ENCODE measurements at places on chromosomes 6 and 20. TPM values are rescaled to one million over a fixed set of nuclear protein-coding genes. Genes with fewer than 3 reads are reported as not detected.

DNA sequence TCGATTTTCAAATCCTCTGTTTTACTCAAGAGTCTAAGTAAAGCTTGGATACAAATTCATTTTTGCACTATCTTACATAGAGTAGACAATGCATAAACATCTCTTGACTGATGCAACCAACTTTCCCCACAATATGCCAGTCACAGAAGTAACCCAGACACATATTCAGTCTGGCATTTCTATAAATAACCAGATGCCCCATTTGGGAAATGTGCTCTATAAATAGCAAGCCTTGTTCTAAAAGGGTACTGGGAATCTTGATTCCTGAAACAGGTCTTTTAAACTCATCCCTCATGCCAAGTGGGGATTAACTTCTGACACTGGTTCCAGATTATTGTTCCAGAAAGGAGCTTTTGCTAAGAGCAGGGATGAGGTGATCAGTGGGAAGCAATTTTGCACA, 411.7 kb downstream of the EPM2A start:
- no peak overlapping the region for H3K27ac ChIP-seq
- DNase-seq = no peak
- no peaks in the 10 kb centered on the region for H3K36me3 ChIP-seq
- H3K27me3 ChIP-seq = no peaks in the 10 kb centered on the region
- no peaks in the 10 kb centered on the region for H3K4me1 ChIP-seq

- no peak for DNase-seq
- no peak overlapping the region for H3K27ac ChIP-seq
- H3K4me3 ChIP-seq = no peak overlapping the region
- peaks cover 49% of the 10 kb centered on the region for H3K4me1 ChIP-seq
- H3K27me3 ChIP-seq = peaks cover 3% of the 10 kb centered on the region
These were observed 114.7 kb upstream of the AFDN start for GRCh38 chr6:167711768-167712730.

GRCh38 chr6:80639181-80639629, 532.7 kb downstream of the BCKDHB start:
- DNase-seq = no peak
- no peak overlapping the region for H3K27ac ChIP-seq
- H3K27me3 ChIP-seq = no peaks in the 10 kb centered on the region
- no peaks in the 10 kb centered on the region for H3K36me3 ChIP-seq
- no peak overlapping the region for H3K4me3 ChIP-seq

CFAP206 gene
- total RNA-seq = not detected

TNF gene
- total RNA-seq = not detected

- H3K27ac ChIP-seq = no peak overlapping the region
- H3K36me3 ChIP-seq = peaks cover 12% of the 10 kb centered on the region
- peaks cover 7% of the 10 kb centered on the region for H3K27me3 ChIP-seq
These were observed 14.9 kb upstream of the MATN4 start for GRCh38 chr20:45322952-45323383.

DNA sequence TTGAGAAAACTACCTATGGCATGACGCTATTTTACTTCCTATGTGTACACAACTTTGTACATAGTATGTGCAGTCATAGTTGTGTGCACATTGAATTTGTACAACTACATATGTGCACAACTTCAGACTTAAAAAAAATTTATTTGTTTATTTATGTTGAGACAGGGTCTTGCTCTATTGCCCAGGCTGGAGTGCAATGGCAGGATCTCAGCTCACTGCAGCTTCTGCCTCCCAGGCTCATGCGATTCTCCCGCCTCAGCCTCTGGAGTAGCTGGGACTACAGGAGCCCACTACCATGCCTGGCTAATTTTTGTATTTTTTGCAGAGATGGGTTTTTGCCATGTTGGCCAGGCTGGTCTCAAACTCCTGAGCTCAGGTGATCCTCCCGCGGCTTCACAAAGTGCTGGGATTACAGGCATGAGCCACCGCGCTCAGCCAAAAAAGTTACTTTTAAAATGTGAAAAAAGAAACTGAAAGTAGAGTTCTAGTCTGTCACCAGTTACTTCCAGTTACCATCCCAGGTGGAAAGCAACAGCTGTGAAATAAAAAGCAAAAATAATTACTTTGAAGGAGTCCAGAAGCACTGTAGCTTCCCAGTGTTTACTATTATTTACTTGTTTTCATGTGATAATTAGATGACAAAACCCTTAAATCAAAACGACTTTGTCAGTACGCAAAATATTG, 1.7 kb upstream of the ZKSCAN8 start:
- DNase-seq = no peak
- no peak overlapping the region for H3K27ac ChIP-seq
- peaks cover 9% of the 10 kb centered on the region for H3K36me3 ChIP-seq
- no peaks in the 10 kb centered on the region for H3K27me3 ChIP-seq
- H3K4me3 ChIP-seq = no peak overlapping the region

DNA sequence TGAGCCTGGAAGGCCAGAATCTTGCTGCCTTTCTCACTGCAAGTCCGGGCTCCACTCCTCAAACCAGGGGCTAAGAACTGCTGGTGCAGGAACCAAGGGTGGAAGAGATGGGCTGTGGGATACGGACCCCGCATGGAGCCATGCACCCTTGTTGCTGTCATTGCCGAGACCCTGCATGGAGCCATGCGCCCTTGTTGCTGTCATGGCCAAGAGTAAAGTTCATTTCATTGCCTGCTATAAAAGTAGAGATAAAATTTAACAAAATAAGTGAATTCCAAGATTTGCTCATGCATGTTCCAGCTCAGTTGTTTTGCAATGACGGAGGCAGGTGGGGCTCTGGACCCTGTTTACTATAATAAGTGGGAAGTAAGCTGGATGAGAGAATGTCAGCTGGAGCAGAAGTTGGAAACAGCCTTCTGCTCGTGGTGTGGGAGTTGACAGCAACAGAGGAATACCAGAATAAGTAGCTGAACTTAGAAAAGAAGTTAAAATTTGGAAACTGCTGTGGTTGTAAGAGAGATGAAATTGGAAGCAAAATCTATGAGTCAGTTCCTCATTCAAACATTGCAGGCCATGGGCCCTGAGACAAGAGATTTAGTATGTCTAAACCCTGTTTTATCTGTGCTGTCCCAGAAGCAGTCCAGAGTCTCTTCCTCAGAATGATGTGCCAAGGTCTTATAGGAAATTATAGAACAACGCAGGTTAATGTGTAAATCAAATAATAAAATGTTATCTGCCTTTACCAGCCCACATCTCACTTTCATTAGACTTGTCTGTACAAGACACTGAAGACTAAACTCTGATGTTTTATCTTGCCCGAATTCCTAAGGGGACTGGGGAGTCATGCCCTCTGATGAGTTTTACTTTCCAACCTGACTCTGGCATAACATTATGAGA, 15.8 kb upstream of the THBS2 start:
- H3K4me3 ChIP-seq = no peak overlapping the region
- H3K36me3 ChIP-seq = no peaks in the 10 kb centered on the region
- H3K27ac ChIP-seq = no peak overlapping the region
- H3K4me1 ChIP-seq = no peaks in the 10 kb centered on the region
- no peak for DNase-seq

LTV1 gene
- 122 TPM for total RNA-seq

GRCh38 chr6:102907181-102907580, 1513.7 kb downstream of the GRIK2 start:
- no peak overlapping the region for H3K27ac ChIP-seq
- no peaks in the 10 kb centered on the region for H3K36me3 ChIP-seq
- no peaks in the 10 kb centered on the region for H3K27me3 ChIP-seq
- no peak overlapping the region for H3K4me3 ChIP-seq
- H3K4me1 ChIP-seq = no peaks in the 10 kb centered on the region

DNA sequence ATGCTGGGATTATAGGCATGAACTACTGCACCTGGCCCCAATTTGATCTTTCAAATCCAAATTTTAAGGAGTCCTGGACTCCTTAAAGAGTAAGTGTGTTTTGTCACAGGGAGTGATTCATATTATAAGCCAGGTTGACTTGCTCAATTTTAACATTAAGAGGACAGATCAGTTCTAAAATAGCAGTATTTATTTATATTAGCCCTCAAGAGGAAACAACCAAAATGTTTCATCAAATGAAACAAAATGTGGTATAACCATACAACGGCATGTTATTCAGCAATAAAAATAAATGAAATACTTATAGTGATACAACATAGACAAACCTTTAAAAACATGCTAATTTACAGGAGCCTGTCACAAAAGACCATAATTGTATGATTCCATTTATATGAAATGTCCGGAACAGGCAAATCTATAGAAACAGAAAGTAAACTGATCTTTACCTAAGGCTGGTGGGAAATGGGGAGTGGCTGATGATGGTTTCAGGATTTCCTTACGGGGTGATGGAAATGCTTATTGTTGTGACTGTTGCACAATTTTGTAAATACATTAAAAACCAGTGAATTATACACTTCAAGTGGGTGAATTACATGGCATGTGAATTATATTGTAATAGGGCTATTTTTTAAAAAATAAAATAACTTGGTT, 637.4 kb downstream of the MMUT start:
- no peaks in the 10 kb centered on the region for H3K4me1 ChIP-seq
- H3K4me3 ChIP-seq = no peak overlapping the region
- H3K27ac ChIP-seq = no peak overlapping the region
- H3K27me3 ChIP-seq = no peaks in the 10 kb centered on the region
- no peaks in the 10 kb centered on the region for H3K36me3 ChIP-seq

MEP1A gene
- 0.10 TPM for total RNA-seq

APMAP gene
- 214 TPM for total RNA-seq

GRCh38 chr6:79436241-79436640, 101.0 kb downstream of the LCA5 start:
- no peaks in the 10 kb centered on the region for H3K36me3 ChIP-seq
- H3K4me3 ChIP-seq = no peak overlapping the region
- DNase-seq = no peak
- no peak overlapping the region for H3K27ac ChIP-seq

FLRT3 gene
- 0.44 TPM for total RNA-seq

CST2 gene
- total RNA-seq = not detected

DNA sequence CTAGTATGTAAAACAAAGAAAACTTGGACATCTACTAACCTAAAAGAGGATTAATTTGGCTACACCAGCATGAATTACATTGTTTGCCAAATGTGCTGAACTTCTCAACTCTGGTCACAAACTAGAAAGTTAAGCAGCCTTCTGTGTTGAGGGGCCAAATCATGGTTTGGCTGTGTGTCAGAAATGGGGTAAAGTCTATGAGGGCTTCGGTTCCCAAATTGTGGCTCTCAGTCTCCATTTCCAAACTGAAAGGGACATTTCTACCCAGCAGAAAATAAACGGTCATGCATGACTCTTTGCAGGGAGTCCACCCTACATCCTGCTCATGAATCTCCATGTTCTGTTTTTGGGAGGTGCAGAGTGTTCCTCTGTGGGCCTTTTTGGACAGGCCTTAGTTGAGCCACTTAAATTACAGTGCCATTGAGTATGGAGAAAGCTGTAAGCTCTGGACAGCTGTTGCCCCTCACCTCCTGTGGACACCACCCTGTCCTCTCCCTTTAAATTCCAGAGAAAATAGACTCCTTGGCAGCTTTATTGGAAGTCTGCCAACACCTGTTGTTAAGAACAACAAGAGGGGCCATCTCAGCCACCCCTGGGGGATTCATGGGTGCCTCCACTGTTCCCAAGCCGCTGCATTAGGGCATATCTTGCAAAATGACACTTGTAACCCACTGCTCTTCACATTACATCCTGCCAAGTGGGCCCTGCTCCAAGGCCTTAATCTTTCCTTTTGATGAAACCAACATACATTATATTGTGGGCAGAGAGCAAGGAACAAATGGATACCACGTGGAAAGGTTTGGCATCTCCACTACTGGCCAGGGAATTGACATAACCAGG, 27.5 kb upstream of the SNRPC start:
- H3K36me3 ChIP-seq = no peaks in the 10 kb centered on the region
- peaks cover 41% of the 10 kb centered on the region for H3K4me1 ChIP-seq
- no peaks in the 10 kb centered on the region for H3K27me3 ChIP-seq
- H3K27ac ChIP-seq = no peak overlapping the region
- no peak overlapping the region for H3K4me3 ChIP-seq
- DNase-seq = no peak

- no peaks in the 10 kb centered on the region for H3K27me3 ChIP-seq
- DNase-seq = no peak
- no peak overlapping the region for H3K27ac ChIP-seq
- no peaks in the 10 kb centered on the region for H3K36me3 ChIP-seq
These were observed 104.2 kb upstream of the DST start for GRCh38 chr6:56746767-56747504.

MCCD1 gene
- total RNA-seq = 0.15 TPM

DNA sequence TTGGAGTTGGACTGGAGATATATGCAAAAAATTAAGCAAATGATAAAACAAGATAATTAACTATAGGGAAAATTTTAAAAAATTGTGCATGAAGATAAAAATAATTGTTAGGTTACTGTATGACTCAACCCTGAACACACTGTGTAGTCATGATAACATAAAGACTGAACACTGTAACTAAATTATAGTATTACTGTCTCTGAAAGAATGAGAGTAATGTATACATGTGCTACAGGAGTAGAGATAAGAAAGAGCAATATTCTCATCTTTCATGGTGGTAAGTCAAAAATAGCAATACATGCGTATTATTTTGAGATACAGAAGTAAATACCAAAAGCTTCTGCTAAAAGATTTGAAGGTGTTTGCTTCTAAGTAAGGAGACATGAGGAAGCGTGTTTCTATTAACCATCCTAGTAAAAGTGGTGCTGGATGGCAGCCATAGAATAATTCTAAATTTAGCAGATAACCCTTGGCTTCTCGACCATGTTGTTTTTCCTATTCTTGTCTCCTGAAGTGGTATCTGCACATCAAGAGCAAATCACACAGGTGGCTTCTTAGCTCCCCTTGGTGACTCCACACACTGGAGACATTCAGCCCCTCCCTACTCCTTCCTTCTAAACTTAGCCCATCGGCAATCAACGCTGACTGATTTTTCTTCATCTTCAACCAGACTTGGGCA, 390.6 kb upstream of the PLCB4 start:
- H3K4me1 ChIP-seq = no peaks in the 10 kb centered on the region
- no peak overlapping the region for H3K27ac ChIP-seq
- DNase-seq = no peak
- no peak overlapping the region for H3K4me3 ChIP-seq

DNA sequence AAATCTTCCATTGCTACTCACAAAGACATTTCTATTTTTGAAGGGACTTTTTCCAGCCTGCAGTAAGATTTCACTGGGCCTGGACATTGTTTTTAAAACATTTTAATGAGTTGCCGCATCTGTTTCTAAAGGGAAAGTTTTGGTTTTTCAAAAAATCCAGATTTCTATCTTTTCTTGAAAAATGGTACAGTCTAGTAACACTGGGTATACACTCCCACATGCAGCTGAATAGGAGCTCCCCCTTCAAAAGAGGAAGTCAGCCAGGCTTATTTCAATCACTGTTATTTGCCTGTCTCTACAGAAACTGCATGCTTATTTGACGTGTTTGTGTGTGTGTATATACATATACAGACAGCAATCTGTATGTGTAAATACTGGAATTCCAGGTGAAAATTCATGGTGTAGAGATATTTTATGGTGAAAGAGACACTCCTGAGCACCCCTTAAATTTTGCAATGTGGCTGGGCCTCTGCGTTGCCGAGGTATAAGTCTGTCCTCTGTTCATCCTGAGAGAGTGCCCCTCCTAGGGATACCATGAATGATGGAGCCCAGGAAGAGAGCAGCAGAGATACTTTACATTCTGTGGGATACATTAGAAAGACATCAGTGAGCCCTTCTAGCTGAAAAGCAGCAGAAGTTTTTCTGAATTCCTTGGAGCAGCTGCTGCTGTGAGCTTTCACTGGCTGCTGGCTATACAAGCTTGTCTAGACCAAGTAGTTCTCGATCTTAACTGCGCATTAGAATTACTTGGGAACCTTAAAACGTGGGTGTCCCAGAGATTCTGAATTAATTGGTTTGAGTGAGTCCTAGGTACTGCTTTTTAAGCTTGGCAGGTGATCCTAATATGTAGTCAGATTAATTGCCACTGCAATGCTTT, 12.0 kb upstream of the ABRACL start:
- H3K4me1 ChIP-seq = 0 out of 2 replicates have a peak, but pooled peaks cover 6% of the 10 kb centered on the region
- DNase-seq = no peak
- H3K36me3 ChIP-seq = no peaks in the 10 kb centered on the region
- no peak overlapping the region for H3K27ac ChIP-seq
- H3K27me3 ChIP-seq = peaks cover 5% of the 10 kb centered on the region
- H3K4me3 ChIP-seq = no peak overlapping the region
